Activated naive CD4-positive, alpha-beta T cell treated with anti-CD3 and anti-CD28 coated beads, Interleukin-2, amount 50 U/mL, for 72 hours (primary cell): ENCODE measurements at places on chromosomes 7 and 10. TPM values are rescaled to one million over a fixed set of nuclear protein-coding genes. Genes with fewer than 3 reads are reported as not detected.
A peak's percentile ranks its signal among the peaks of the same experiment; 100 is the strongest.

- DNase-seq, result no peak
Measured at GRCh38 chr7:108351729-108352131, 104.5 kb downstream of the NRCAM start.

Gene RAB19
- total RNA-seq, result 9.1 TPM

- peak; percentile 58 for DNase-seq
Measured at GRCh38 chr10:3811291-3811870, 26.4 kb upstream of the KLF6 start.

DNA sequence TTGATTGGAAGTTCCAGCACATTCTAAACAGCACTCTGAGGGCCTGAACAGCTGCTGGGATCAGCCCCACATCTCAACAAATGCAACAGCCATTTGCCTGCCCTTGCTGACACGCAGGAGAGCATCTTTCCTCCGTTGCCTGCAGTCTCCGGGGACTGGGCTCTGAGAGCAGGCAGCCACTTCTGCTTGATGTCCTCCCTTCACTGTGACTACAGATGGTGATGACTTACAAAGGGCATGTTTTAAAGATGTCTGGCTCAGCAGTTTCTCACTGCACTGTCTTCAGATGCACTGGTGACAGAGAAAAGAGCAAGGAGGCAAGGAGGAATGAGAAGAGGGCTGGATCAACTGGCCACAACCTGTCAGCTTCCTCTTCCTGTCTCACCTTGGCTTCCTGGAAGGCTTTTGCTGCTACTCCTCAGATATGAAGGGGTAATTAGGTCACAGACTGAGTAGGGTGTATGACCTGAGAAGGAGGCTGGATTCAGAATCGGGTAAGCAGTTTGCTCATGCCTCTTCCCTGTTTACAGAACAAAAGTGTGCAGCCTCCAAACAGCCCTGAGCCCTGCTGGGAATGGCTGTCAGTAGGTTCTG lies 143.5 kb upstream of the GHITM start:
- DNase-seq, result no peak

Gene FFAR4
- total RNA-seq, result not detected

DNA sequence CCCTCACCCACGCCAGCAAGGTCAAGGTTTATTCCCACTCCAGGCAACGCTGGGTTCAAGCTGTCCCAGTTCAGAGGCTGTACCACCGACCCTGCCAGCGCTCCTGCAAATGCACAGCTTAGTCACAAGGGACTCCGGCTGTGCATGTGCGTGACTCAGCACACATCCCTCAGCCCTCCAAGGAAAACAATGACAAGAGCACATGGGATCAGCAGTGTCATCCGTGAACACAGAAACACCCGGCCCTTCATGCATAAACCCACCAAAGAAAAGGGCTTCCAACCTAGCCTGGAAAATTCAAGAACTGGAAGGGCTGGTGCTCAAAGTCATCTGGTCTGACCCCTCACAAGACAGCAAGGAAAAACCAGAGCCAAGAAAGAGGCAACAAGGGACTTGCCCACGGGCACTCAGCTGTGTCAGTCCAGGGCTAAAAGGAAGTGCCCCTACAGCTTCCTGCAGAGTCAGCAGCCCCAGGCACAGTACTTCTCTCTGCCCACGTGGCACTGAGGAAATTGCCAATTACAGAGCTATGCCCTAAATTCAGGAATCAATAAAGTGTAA lies 106.1 kb downstream of the KCNMA1 start:
- DNase-seq, result no peak

GRCh38 chr7:131546583-131547141 lies 9.8 kb downstream of the PODXL start:
- DNase-seq, result peak; percentile 76

- DNase-seq, result no peak
Measured at GRCh38 chr7:75739796-75740672, 1.3 kb upstream of the HIP1 start.

DNA sequence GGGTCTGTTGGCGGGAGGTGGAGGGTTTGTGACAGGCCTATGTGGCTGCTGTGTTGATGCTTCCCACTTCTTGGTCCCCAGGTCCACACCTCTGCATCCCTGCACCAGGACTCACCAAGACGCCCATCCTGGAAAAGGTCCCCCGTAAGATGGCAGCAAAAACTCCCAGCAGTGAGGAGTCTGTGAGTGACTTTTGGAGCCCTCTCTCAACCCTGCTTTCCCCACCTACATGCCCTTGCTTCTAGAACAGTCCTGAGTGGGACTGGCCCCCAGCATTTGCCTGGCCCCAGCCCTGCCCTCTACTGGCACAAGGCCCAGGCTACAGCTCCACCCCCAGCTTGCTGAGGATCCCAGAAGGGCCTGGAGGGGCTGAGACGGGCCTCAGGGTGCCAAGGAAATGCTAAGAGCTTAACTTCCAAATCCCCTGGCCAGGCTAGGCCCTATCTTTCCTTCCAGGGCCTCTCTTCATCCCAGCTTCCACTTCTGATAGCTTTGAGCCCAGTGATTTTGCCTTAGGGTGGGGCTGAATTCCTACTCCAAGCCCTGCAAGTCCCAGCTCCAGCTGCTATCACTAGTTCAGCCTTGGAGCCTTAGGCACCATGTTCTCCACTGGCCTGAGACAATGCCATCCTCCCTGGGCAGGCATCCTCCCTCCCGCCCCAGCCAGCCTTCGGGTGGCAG lies 2.7 kb downstream of the CHAT start:
- no peak for DNase-seq

DNA sequence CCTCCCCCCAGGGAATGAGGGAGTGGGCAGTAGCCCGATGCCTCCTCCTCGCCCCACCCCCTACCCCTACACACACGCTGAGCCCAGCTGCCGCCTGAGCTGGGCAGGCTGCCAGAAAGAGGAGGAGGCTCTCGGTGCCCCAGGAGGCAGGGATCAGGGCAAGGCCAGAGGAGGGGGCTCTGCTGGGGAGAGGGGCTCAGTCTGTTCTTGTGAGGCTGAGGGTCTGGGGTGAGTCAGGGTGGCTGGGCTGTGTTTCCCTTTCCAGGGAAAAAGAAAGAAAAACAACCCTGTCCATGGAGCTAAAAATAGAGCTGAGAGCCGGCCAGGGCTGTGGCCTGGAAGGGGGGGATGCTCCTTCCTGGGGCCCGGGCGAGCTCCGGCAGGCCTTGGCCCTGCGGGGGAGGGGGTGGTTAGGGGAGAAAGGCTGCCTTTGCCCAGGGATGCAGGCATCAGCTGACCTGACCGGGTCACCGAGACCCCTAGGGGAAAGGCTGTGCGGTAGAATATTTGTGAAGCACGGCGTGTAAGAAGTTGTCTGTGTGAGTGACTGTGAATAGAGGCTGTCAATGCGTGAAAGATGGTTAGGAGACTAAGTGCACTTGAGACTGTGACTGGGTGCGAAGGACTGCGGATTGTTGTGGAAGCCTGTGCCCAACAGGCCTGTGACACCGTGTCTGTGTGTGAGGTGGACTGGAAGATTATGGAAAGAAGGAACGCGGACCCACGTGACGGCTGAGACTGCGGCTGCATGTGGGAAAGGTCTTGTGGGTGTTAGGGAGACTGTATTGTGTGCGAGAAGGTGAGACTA lies 1.2 kb upstream of the LZTS2 start:
- peak; percentile 75 for DNase-seq

GRCh38 chr7:158784270-158784669 lies 45.0 kb downstream of the ESYT2 start:
- no peak for DNase-seq

DNA sequence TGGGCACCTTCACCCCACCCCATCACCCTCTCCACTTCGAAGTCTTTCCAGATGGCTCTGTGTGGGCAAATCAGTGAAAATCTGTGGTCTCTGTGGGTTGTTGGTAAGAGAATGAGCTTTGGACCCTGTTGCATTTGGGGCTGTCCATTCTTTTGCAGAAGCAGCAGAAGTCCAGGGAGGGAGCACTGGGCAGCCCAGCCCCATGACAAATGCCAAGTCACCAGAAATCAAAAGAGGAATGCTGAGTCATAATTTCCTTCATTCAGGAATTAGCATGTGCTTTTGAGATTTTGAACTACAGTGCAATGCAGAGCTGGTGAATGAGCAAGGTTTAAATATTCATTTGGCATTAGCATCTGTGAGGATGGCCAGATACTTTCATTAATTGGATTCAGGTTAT lies 556.2 kb downstream of the LRMDA start:
- no peak for DNase-seq

- DNase-seq, result no peak
Measured at GRCh38 chr10:90785782-90786181, 72.1 kb downstream of the HTR7 start.

Gene LEP
- total RNA-seq, result not detected

GRCh38 chr10:97483506-97483905 lies 14.7 kb downstream of the MMS19 start:
- no peak for DNase-seq

GRCh38 chr10:89516149-89516832 lies 19.1 kb downstream of the SLC16A12 start:
- no peak for DNase-seq

Gene CACNA2D1
- not detected for total RNA-seq

Gene C10orf53
- total RNA-seq, result not detected

Gene SP4
- 32.7 TPM for total RNA-seq

GRCh38 chr7:74656441-74656836 lies 1.1 kb upstream of the GTF2I start:
- peak; percentile 72 for DNase-seq

Gene THSD7A
- total RNA-seq, result not detected

- DNase-seq, result no peak
Measured at GRCh38 chr7:42082144-42082543, 154.9 kb downstream of the GLI3 start.

Gene EPO
- not detected for total RNA-seq

DNA sequence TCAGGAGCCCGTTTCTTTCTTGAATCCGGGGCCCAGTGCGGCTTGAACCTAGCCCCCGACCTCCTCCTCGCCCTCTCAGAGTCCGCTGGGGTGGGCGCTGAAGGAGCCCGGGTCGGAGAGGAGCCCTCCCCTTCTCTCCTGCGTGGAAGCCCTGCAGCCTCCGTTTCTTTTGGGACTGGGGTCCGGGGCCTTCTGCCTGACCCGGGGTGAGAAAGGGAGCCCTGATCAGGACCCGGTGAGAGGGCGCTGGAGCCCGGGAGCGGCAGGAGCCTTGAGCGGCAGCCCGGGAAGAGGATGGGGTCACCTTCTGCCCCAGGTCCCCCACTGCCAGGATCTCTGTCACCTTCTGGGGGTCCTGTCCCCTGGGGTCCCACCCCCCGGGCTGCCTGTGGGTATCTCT lies 162.3 kb downstream of the ZNF33B start:
- DNase-seq, result no peak

Gene IQUB
- 0.16 TPM for total RNA-seq

DNA sequence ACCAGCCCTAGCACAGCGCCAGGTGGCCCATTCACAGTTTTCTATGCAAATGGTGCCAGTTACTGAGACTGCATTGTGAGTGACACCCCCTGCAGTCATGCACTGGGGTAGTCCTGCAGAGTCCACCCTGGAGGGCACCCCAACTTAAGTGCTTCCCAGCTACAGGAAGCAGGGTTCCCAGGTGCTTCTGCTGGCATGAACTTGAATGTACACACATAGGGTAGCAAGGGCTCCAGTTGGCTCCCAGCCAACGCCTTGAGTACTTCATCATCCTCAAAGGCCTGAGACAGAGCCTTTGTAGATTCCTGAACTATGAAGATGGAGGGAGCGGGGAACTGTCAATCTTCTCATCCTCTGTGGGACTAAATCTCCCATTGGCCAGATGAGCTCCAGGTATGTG lies 11.5 kb upstream of the NPFFR1 start:
- DNase-seq, result peak; percentile 6

Gene SPDYE16
- 0.10 TPM for total RNA-seq

DNA sequence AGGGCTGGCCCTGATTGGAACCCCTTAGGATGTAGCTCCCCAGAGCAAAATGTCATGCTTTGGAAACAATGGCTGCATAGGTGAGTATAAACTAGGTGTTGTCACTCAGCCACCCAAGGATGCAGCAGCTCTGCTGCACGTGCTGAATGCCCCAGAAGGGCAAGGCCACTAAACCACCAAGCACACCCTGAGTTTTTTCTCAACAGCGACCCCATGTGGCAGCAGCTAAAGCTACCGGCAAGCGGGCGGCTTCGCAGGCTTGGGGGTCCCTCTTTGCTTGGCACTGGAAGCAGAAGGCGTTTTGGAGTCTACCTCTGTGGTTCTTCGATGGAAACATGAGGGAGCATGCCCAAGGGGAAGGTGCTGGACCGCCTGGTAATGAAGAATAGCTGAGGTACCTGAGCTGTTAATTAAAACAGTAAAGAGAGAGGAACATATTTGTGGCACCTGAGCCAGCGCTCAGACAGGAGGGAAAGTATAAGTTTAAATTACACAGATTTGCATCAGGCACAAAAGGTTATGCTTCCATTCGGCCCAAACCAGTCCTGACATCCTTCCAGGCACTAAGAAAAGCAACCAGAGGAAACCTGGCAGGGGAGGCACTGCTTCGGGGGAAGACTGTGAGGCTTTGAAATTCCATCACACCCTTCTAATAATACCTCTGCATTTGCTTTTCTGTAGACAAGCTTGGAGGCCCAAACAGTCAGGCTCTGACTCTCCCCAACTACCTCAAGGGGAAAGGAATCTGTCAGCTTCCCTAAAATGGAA lies 152.1 kb downstream of the GFRA1 start:
- no peak for DNase-seq
